Keratinocyte (primary cell): ENCODE measurements at places on chromosomes 4 and X. TPM values are rescaled to one million over a fixed set of nuclear protein-coding genes. Genes with fewer than 3 reads are reported as not detected.

DNA sequence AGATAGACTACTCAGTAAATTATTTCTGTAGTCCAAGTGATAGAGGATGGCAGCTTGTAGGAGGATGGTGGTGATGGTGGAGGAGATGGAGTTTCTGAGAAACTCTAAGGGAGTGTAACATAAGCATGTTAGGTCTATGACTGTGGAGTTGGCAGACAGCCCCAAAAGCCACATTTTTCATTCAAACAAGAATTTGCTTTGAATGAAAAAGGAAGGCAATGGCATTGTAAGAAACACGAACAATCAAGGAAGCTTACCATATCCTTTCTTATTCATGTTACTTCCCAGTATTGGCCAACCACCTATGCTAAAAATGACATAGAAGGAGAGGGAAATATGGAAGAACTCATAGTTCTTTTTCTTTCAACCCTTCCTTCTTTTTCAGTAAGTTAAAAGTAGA, 18.7 kb upstream of the SEC24B start:
- DNase-seq = no peak
- no peak overlapping the region for H3K4me3 ChIP-seq
- peaks cover 4% of the 10 kb centered on the region for H3K4me1 ChIP-seq

DNA sequence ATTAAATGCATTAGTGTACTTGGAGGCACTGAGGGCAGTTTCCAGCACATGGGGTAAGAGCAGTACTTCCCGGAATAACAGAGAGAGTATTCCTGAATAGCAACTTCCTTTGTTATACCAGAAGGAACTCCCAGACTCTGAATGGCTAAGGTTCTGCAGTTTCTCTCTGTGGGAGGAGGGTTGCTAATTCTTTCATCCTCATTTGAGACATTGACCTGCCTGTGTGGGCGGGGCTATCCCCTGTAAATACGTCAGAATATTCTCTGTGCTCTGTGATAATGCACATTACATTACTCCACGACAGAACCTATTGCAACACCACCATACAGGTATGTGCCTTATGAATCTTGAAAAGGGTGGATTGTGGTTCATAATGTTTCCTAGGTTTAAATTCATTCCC, 52.7 kb downstream of the SPINK2 start:
- DNase-seq = no peak
- H3K4me1 ChIP-seq = no peaks in the 10 kb centered on the region
- no peaks in the 10 kb centered on the region for H3K36me3 ChIP-seq

GRCh38 chrX:42615161-42615563, 162.8 kb downstream of the PPP1R2C start:
- no peaks in the 10 kb centered on the region for H3K27me3 ChIP-seq
- peak; percentile 5 for DNase-seq
- no peak overlapping the region for H3K4me3 ChIP-seq
- H3K27ac ChIP-seq = no peak overlapping the region

DNA sequence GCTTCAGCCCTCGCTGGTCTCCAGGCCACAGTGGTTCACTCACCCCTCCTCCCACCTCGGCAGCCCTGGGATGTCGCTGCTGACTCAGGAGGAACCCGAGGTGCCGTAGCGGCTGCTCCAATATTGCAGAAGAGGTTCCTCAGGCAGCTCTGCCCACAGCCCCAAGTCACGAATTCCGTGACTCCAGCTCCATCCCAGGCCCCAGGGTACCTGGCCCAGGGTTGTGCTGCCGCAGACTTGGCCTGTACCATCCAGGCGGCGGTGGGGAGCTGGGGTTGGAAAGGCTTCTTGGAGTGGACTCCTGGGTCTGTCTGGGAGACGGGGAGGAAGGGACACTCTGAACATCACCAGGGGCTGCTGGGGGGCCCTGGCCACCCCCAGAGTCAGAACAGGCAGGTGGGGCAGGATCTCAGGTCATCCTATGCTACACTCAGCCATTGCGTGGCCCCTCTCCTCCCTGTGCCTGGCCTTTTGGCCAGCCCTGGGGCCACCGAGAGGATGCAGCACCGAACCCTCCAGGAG, 728 bp upstream of the HGFAC start:
- no peak overlapping the region for H3K27ac ChIP-seq
- no peak overlapping the region for H3K4me3 ChIP-seq
- no peaks in the 10 kb centered on the region for H3K36me3 ChIP-seq
- H3K4me1 ChIP-seq = peaks cover 31% of the 10 kb centered on the region
- no peak for DNase-seq

DNA sequence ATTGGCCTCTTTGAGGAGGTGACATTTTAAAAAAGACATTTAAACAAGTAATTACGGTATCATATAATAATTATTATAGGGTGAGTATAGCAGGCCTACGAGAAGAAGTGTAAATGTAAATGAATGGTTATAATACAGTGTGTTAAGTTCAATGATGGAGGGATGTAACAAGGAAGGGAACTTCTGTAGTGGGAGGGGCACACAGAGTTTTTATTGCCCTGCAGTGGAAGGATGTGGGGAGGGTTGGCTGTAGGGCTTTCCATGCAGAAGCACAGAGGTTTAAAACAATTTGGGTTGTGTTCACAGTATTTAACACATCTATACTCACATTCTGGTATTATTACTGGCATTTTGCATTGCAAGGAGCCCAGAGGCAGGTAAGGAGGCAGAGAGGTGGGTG, 41.1 kb downstream of the AFF1 start:
- no peak for DNase-seq
- no peak overlapping the region for H3K27ac ChIP-seq
- no peaks in the 10 kb centered on the region for H3K27me3 ChIP-seq
- peaks cover 39% of the 10 kb centered on the region for H3K4me1 ChIP-seq
- no peak overlapping the region for H3K4me3 ChIP-seq

DNA sequence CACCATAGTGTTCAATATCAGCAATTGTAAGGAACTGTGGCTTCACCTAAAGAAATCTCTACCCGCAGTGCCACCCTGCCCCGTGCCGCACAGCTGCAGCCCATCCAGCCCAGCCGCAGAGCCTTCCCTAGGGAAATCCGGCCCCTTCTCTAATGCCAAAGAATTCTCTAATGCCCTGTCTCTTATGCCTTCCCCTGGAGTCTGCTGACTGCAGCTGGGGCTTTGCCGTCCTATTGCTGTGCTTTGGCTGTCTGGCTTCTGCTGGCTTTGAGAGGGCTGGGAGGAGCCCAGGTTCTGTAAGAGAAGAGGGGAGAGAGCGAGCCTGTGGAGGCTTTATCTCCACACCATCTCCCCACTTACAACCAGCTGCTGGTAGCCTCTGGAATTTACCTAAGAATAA, 85.9 kb upstream of the HELT start:
- H3K4me3 ChIP-seq = no peak overlapping the region
- peaks cover 4% of the 10 kb centered on the region for H3K27me3 ChIP-seq
- H3K36me3 ChIP-seq = no peaks in the 10 kb centered on the region
- no peaks in the 10 kb centered on the region for H3K4me1 ChIP-seq
- DNase-seq = no peak
- H3K27ac ChIP-seq = no peak overlapping the region

DNA sequence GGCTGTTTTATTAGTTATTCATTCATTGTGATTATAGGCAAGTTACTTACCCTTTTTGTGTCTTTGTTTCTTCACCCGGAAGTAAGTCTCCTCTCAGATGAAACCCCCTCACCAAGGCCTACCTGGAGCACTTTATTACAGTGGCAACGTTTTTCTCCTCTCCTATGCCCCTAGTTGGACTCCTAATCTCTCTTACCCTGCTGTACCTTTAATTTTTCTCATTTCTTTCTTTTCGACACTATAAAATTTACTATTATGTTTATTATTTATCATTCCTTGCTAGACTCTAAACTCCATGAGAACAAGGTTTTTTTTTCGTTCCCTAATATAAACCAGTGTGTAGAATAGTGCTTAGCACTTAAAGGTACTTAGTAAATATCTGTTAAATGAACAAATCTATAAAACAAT, 17.5 kb downstream of the STAP1 start:
- no peak overlapping the region for H3K4me3 ChIP-seq
- DNase-seq = no peak
- no peak overlapping the region for H3K27ac ChIP-seq
- no peaks in the 10 kb centered on the region for H3K27me3 ChIP-seq
- no peaks in the 10 kb centered on the region for H3K36me3 ChIP-seq
- no peaks in the 10 kb centered on the region for H3K4me1 ChIP-seq

DNA sequence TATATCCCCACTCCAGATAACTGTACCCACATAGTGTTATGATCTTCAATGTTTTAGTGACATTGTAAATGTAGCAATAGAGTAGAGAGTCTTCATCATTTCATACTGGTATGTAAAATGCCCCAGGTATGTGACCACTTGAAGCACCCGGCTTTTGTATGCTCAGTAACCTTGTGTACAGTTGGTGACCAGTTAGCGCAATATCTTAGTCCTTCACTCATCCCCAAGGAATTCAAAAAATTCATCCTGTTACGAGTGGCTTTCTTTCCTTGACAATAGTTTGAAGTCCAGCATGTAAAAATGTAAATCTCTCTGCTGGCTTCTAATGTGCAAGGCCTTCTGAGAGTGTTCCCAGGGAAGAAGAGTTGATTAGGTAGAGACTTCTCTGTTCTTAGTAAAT, 145.6 kb downstream of the ARX start:
- H3K27ac ChIP-seq = no peak overlapping the region
- no peaks in the 10 kb centered on the region for H3K4me1 ChIP-seq
- no peak overlapping the region for H3K4me3 ChIP-seq
- peaks cover 3% of the 10 kb centered on the region for H3K36me3 ChIP-seq
- DNase-seq = no peak

GRCh38 chr4:152165846-152166245, 370.0 kb downstream of the FBXW7 start:
- DNase-seq = no peak
- no peaks in the 10 kb centered on the region for H3K36me3 ChIP-seq
- H3K4me3 ChIP-seq = no peak overlapping the region
- H3K27ac ChIP-seq = no peak overlapping the region
- H3K4me1 ChIP-seq = no peaks in the 10 kb centered on the region
- H3K27me3 ChIP-seq = no peaks in the 10 kb centered on the region

DNA sequence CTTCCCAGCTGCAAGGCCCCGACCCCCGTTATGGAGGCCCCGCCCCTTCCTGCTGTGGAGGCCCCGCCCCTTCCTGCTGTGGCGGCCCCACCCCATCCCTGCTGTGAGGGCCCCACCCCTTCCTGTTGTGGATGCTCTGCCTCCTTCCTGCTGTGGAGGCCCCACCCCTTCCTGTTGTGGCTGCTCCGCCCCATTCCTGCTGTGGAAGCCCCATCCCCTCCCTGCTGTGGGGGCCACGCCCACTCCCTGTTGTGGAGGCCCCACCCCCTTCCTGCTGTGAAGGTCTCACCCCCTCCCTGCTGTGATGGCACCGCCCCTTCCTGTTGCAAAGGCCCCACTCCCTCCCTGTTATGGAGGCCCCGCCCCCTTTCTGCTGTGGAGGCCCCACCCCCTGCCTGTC, 104.9 kb upstream of the PSAPL1 start:
- H3K27me3 ChIP-seq = peaks cover 2% of the 10 kb centered on the region
- H3K36me3 ChIP-seq = no peaks in the 10 kb centered on the region
- peak; percentile 28 for DNase-seq
- H3K4me1 ChIP-seq = no peaks in the 10 kb centered on the region
- no peak overlapping the region for H3K27ac ChIP-seq

GRCh38 chr4:18568600-18568999, 547.0 kb upstream of the LCORL start:
- H3K4me3 ChIP-seq = no peak overlapping the region
- H3K36me3 ChIP-seq = no peaks in the 10 kb centered on the region
- no peaks in the 10 kb centered on the region for H3K27me3 ChIP-seq

- H3K27ac ChIP-seq = no peak overlapping the region
- H3K4me3 ChIP-seq = no peak overlapping the region
- H3K36me3 ChIP-seq = no peaks in the 10 kb centered on the region
- no peaks in the 10 kb centered on the region for H3K27me3 ChIP-seq
- DNase-seq = no peak
Measured at GRCh38 chrX:43481576-43481975, 174.5 kb upstream of the MAOA start.

GRCh38 chrX:137212078-137212632, 178.4 kb upstream of the GPR101 start:
- H3K27me3 ChIP-seq = no peaks in the 10 kb centered on the region
- no peak overlapping the region for H3K4me3 ChIP-seq
- no peaks in the 10 kb centered on the region for H3K36me3 ChIP-seq
- no peak overlapping the region for H3K27ac ChIP-seq
- DNase-seq = no peak

- no peaks in the 10 kb centered on the region for H3K27me3 ChIP-seq
- DNase-seq = peak; percentile 91
- H3K4me3 ChIP-seq = no peak overlapping the region
- no peaks in the 10 kb centered on the region for H3K36me3 ChIP-seq
Measured at GRCh38 chr4:14856062-14856933, 146.0 kb upstream of the CPEB2 start.

DNA sequence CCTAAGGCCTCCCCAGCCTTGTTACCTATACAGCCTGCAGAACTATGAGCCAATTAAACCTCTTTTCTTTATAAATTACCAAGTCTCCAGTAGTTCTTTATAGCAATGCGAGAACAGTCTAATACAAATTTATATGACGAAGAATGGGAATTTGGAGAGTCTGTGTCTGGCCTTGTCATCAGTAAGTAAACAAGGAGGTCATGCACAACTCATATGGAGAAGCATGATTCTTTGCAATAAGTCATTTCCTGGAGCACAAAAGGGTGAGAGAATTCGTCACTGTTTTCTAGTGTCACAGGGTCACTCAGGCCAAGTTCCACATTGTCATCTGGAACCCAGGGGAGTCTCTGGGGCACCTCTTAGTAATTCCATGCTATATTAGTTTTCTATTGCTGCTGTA, 49.0 kb upstream of the HS6ST2 start:
- H3K27ac ChIP-seq = no peak overlapping the region
- H3K36me3 ChIP-seq = no peaks in the 10 kb centered on the region
- no peak for DNase-seq

DNA sequence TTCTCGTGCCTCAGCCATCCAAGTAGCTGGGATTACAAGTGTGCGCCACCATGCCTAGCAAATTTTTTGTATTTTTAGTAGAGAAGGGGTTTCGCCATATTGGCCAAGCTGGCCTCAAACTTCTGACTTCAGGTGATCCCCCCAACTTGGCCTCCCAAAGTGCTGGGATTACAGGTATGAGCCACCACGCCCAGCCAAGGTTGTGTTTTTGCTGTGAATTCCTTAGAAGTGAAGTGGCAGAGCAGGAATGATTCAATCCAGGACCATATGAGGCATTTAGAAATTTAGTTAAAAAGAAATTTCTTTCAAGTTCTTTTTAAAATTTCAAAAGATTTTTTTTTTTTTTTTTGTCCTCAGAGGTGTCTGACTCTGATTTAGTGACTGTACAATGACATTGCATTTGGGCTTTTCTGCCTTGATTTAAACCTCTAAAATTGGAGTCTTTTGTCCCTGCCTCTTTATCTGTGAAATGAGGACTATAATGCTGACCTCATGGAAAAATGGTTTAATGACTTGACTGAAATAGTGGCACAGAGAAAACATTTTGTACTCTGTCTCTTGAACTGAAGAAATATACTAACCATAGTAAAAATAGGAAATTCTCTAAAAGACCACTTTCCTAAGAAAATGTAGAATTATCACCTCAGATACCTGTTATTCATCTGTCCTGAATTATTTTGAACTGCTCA, 59.9 kb downstream of the CXCL13 start:
- H3K27ac ChIP-seq = no peak overlapping the region
- H3K27me3 ChIP-seq = no peaks in the 10 kb centered on the region
- H3K4me1 ChIP-seq = peaks cover 16% of the 10 kb centered on the region
- no peak overlapping the region for H3K4me3 ChIP-seq

GRCh38 chrX:119753639-119754257, 4.6 kb upstream of the SOWAHD start:
- H3K36me3 ChIP-seq = no peaks in the 10 kb centered on the region
- no peaks in the 10 kb centered on the region for H3K27me3 ChIP-seq
- no peak overlapping the region for H3K4me3 ChIP-seq
- no peak overlapping the region for H3K27ac ChIP-seq
- H3K4me1 ChIP-seq = no peaks in the 10 kb centered on the region
- no peak for DNase-seq

MAGED4 gene
- polyA plus RNA-seq = 0.06 TPM in 1 of 3 replicates, not detected in the others

FMR1NB gene
- not detected in 3 replicates for polyA plus RNA-seq

MAGEA12 gene
- polyA plus RNA-seq = not detected in 3 replicates

PPA2 gene
- 68.7 to 174 TPM (median 123 TPM) in 3 replicates for polyA plus RNA-seq
